Epithelial cell of proximal tubule (primary cell): ENCODE measurements at places on chromosomes 3 and 15.

- no peak for DNase-seq
Observed at GRCh38 chr3:90036939-90037469, 929.6 kb downstream of the EPHA3 start.

DNA sequence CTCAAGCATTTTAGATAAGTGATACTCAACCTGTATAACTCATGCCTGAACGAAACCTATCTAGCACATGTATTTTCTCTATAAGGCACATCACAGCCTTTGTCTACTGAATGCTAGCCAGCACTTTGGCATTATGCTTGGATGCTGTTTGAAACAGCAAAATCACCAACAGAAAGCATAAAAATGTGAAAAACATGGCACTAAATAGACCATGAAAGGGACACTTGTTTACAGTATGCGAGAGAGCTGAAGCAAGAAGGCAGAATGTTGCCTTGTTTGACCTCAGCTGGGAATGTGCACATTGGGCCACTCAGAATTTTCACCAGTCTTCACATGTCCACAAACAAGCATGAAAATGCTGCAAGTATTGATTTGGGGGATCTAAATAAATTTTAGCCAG, 59.5 kb downstream of the MINDY2 start:
- DNase-seq = no peak

DNA sequence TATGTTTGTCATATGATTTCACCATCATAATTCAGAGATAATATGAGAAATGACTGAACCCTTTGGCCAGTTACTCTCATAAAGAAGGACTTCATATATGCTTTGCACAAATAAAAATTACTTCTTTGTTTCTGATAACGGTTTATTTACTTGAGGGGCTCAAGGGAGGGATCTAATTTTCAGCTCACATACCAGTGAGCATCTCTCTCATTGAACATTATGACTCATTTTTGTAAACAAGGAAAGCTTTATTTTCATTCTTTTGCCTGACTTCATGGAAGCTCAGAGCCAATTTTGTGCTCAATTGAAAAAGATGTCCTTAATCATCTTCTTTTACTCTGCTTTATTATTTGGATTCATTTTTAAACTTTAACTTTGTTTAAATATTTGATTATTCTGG, 5.8 kb downstream of the NLGN1 start:
- no peak for DNase-seq

GRCh38 chr3:46019707-46020106, 7.6 kb downstream of the XCR1 start:
- no peak for DNase-seq

GRCh38 chr15:34266751-34267150, 41.9 kb downstream of the EMC4 start:
- DNase-seq = no peak

GRCh38 chr3:157248590-157249422, 88.9 kb upstream of the CCNL1 start:
- DNase-seq = peak; percentile 52

GRCh38 chr3:159322322-159322939, 520.6 kb downstream of the MFSD1 start:
- no peak for DNase-seq

GRCh38 chr3:107124885-107125284, 252.4 kb upstream of the CCDC54 start:
- DNase-seq = no peak

DNA sequence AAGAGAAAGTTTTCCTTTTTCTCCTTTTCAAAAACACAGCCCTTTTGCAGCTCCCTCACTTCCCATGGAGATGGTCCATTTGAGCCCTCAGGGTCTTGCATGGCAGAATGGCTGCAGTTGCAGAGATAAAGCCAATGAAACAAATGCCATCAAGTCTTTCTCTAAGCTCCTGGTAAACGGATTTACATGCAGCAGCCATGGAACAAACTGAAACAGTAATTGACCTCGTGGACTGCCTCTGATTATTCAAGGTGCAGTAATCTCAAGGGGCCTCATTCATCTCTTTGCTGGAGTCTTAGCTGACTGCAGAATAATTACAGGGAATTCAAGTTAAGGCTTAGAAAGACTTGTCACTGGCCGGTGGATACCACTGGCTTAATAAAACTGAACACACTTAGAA, 125.1 kb downstream of the SQOR start:
- no peak for DNase-seq
